ENCODE measurements at places on chromosomes 2 and 18. TPM values are rescaled to one million over a fixed set of nuclear protein-coding genes. Genes with fewer than 3 reads are reported as not detected.
A peak's percentile ranks its signal among the peaks of the same experiment; 100 is the strongest.

Gene TCF23
- total RNA-seq: not detected

Gene CERKL
- not detected for total RNA-seq

Gene DES
- not detected for total RNA-seq

Gene RIT2
- total RNA-seq: not detected

Gene LAMA3
- total RNA-seq: not detected

Gene MAB21L4
- total RNA-seq: not detected

Gene LOXHD1
- not detected for total RNA-seq

Gene FECH
- 7.5 TPM for total RNA-seq

Gene TMEM200C
- total RNA-seq: not detected

Gene TXNDC2
- total RNA-seq: not detected

GRCh38 chr2:5980450-5981190, 288.4 kb downstream of the SOX11 start:
- DNase-seq: no peak

DNA sequence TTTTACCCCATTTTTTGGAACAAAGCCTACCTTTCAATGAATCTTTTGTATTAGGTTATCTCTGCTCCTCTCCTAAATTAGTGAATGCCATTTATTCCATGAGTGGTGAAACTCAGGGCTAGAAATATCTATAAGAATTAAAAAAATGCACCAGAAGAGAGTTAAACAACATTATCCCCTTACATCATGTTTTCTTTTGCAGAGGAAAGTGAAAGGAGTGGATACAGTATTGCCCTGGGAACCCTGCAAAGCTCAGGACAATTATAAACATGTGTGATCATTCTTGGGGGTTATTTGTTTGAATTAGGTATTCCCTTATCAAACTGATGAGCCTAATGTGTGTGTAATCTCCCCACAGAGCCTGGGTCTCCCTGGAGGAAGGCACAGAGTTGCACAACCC, 559.2 kb downstream of the RNF144A start:
- DNase-seq: no peak

GRCh38 chr2:231111987-231112386, 12.9 kb downstream of the HTR2B start:
- no peak for DNase-seq

DNA sequence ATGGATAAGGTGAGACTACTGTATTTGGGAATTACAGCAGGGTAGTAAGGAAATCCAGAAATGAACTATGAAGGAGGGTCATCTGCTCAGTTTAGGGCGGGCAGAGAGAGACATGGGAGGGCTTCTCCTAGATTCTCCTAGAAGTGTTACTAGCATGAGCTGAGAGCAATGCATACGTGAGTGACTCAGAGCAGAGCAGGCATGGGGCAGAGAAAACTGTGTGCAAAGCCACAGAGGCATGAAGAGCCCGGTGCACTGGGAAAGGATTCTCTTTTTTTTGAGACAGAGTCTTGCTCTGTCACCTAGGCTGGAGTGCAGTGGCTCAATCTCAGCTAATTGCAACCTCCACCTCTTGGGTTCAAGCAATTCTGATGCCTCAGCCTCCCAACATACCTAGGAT, 116.2 kb downstream of the SOCS6 start:
- DNase-seq: no peak

GRCh38 chr2:227370791-227371312, 8.3 kb downstream of the TM4SF20 start:
- DNase-seq: no peak

DNA sequence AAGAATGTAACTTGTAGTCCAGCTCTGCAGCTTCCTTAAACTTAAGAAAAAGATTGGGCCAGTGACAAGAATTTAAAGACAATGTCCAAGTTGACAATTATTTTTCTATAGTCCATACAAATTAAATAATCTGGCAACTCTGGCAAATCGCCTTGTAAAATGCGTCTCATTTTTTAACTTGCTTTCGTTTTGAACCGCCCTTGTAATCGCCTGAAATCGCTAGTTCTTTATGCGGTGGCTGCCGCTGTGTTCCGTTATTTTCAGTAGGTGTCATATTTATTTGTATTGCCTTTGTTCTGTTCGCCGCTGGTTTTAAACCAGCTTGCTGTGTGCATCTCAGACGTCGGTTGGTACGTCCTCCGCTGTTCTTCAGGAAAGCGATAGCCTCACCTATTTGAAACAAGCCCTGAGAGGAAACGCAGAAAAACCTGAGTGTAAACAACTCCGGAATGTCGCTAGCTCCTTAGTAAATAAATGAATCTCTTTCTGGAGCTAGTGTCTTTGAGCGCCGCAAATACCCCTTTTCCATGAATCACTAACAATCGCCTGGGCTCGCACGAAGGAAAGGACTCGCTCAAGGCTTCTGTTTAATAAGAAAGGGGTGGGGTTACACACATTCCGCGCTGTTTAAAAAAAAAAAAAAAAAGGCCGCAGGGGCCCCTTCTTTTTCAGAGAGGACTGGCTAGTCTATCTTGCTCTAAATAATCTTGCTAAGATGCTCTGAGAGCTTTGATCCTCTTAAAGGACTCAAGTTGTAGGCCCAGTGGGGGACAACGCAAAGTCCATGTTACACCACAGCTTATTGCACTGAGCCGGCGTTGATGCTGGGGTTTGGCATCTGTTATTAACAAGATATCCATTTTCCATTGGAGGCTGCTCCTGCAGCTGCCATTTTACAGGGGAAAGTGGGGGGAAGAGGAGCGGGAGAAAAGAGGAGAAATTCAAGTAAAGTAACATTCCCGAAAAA, 3.0 kb downstream of the HOXD8 start:
- no peak for DNase-seq

DNA sequence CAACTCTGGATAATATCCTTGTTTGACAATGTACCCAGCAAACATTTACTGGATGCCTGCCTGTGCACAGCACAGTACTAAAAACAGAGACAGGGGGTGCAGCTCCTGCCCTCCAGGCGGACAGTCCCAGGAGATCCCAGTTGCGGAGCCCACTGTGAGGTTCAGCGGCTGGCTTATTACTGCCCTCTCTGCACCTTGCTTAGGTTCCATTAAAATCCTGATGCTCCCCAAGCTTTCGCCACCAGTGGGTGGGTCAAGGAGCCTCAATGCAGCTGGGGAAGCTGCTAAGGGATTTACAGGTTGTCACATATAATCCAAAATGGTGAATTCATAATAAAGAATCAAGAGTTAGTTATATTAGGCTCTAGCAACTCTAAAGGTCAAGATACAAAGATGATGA, 38.3 kb downstream of the CRACDL start:
- no peak for DNase-seq

DNA sequence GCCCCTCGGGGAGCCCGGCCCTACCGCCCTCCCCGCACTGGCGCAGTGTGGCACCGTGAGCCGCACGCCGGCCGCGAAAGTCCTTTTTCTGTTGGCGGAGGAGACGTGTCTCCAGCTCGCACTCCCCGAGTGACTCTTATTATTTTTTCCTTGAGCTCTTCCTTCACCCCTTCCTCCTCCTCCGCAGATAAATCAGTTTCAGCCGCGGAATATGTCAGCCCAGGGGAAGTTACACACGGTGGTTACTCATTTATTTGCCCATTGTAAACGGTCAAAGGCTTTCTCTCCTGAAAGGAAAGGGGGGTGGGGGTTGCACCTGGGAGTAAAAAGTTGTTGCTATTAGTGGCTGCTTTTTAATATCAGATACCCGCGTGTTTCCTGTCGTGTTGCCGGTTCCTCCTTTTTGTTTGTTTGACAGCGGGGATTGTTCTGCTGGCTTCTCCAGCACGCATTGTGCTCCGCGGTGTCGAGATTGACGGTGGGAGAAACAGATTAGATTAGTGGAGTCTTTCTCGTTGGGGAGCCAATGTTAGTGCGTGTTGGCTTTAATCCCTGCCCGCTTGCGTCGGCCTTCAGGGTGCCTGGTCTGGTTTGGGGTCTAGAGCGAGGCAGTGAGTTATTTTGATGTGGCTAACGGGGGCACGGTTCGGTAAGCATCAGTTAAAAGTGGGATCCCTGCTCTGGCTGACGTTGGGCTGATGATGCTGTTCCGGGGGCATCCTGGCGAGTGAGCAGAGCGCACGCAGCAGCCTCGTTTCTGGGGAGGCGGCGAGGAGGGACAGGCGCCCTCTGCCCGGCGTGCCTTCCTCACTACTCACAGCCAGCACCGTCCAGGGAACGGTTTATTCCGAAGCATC, 1.6 kb downstream of the CRIM1 start:
- DNase-seq: no peak

DNA sequence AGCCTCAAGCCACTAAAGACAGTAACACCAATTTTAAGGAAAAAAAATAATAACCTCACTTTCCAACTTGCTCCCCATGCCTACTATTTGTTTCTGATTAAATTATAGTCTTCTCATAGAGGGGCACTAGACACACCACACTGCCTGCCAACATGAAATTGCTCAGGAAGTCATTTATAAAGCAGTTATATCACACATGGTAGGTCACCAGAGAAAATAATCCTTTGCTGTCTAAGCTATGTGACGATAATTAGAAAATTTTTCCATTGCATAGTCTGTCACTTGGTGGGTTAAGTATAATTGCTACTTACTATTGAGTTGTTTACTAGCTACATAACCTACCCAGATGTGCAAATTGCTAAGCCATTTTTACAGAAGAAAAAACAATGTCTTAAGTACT, 85.2 kb downstream of the INO80D start:
- no peak for DNase-seq

- no peak for DNase-seq
Measured at GRCh38 chr2:226619707-226620106, 179.9 kb downstream of the IRS1 start.

DNA sequence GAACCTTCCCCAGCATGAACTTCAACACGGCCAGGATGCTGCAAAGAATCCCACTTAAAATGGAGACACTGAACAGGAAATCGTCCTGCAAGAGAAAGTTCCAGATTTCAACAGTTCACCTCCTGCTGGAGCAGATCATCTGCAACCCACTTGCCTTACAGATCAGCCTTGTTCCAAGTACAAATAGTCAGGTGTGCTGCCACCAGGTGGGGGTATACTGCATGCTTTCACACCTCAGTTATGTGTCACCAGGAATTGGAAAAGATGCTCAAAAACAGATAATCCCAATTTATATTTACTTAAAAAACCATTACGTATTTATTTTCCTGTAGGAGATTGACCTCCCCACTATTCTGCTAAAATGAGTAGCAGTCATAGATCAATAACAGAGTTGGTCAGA, 212.3 kb downstream of the MGAT5 start:
- DNase-seq: no peak

- no peak for DNase-seq
Measured at GRCh38 chr2:33712674-33713073, 113.6 kb upstream of the FAM98A start.

GRCh38 chr2:119574108-119574815, 30.0 kb downstream of the CFAP221 start:
- DNase-seq: no peak

- no peak for DNase-seq
Measured at GRCh38 chr2:219961947-219962498, 334.6 kb downstream of the SLC4A3 start.

DNA sequence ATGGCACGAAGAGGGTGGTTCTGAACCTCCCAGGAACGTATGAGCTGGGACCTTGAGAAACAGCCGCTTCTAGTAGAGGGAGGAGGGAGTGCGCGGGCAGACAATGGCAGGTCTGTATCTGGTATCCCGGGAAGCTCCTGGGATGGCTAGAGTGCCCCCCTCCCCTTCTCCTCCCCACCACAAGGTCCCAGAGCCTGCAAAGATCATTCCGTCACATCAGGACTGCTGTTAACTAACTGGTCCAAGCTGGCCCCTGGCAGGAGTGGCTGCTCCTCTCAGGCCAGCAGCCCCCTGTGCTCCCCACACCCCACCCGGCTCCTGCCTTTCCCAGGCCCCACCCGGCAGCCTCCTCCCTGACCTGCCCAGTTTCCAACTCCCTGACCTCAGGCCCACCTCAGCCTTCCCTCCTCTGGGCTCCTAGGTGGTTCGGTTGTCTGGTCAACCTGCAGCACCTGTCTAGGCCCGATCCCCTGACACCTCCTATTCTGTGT, 75.0 kb downstream of the TPO start:
- DNase-seq: no peak

- no peak for DNase-seq
Measured at GRCh38 chr2:118830118-118830517, 17.3 kb downstream of the EN1 start.

DNA sequence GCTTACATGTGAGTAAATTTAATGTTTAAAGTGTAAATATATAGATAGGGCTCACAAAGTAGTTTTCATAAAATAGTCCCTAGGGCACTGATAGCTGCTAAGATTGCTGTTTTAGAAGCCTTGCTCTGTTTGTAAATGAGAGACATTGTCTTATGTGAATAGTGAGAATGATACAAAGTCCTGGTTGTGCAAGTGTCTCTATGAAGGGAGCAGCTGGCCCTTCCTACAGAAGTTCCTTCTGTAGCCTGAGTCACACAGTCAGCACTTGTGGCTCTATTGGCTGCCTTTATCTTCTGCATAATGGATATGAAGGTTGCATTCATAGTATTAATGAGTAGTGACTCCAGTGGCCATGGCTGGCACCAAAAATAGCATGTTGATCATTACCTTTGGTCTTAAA, 279.7 kb downstream of the OSR1 start:
- no peak for DNase-seq

DNA sequence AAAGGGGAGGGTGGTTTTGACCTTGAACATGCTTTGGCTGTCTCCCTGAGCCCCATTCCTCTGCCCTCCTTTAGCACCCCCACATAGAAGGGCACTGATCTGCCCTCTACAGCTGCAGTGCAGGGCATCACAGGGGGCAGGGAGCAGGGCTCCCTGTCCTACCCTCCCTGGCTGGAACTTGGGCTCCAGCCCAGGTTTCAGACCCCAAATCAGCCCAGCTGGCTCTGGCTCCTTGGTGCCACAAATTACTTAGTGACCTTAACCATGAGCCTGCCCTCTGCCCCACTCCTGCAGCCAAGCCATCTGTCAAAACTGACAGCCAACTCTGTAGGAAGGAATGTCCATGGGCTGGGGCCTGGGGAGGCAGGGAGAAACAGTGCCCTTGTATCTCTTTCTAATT, 105.6 kb downstream of the MAPK4 start:
- no peak for DNase-seq

DNA sequence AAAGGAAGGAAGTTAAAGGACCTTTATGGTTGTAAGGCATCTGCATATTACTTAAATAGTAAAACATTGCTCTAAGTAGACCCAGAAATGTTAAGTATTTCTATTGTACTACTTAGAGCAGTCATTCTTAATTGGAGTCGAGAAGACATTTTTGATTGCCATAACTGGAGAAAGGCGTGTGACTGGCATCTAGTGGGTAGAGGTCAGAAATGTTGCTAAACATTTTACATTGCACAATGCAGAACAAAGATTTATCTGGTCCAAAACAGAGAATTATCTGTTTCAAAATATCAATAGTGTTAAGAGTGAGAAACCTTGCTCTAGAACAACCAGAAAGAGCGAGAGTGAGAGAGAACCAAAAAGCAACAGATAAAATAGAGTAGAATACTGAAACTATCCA, 23.3 kb upstream of the ROCK1 start:
- peak; percentile 5 for DNase-seq

Measured in CD4-positive, alpha-beta T cell (primary cell).